ENCODE measurements at places on chromosomes 1 and 21. TPM values are rescaled to one million over a fixed set of nuclear protein-coding genes. Genes with fewer than 3 reads are reported as not detected.

LDLRAD1 gene
- total RNA-seq = not detected

PDPN gene
- not detected for total RNA-seq

SUSD4 gene
- total RNA-seq = not detected

MPL gene
- 39.6 TPM for total RNA-seq

PLA2G2C gene
- total RNA-seq = not detected

DNA sequence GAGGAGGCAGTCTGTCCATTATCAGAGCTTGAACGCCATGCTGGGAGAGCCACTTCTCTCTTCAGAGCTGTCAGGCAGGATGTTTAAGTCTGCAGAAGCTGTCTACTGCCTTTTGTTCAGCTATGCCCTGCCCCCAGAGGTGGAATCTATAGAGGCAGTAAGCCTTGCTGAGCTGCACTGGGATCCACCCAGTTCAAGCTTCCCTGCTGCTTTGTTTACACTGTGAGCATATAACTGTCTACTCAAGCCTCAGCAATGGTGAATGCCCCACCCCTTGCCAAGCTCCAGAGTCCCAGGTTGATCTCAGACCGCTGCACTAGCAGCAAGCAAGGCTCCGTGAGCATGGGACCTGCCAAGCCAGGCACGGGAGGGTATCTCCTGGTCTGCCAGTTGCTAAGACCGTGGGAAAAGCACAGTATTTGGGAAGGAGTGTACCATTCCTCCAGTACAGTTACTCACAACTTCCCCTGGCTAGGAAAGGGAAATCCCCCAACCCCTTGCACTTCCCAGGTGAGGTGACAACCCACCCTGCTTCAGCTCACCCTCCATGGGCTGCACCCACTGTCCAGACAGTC, 32.5 kb downstream of the RGS13 start:
- no peak for DNase-seq

DNA sequence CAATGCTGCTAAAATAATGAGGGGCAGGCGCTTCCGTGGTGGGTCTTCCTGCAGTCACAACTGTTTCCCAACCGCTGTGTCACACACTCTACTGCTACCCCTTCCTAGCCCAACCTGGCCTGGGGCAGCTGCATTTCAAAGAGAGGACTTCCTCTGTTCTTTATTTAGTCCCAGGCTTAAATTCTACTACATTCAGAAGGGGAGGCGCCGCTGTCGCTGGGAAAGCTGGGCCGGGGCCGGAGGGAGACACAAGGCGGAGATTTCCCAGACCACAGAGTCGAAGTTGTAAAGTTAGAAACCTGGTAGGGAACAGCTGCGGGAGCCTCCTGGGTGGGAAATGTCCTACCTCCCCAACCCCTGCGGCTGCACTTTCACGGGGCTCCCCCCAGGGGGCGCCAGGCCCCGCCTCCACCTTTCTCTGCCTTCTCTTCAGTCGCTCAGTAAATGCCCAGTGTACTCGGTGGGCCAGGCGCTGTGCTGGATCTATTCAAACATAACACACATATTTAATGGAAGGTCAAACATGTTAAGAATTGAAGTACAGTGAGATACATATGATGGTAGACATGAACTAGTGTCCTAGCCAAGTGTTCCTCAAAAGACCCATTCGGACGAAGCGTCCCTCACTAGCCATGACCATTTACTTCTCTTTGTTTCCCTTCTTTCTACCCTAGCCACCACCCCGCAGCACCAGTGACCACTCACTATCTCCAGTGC, 23.1 kb downstream of the DYRK3 start:
- no peak for DNase-seq

Measured in hematopoietic multipotent progenitor cell (in vitro differentiated cells).